ENCODE measurements at places on chromosomes 5 and 9.

DNA sequence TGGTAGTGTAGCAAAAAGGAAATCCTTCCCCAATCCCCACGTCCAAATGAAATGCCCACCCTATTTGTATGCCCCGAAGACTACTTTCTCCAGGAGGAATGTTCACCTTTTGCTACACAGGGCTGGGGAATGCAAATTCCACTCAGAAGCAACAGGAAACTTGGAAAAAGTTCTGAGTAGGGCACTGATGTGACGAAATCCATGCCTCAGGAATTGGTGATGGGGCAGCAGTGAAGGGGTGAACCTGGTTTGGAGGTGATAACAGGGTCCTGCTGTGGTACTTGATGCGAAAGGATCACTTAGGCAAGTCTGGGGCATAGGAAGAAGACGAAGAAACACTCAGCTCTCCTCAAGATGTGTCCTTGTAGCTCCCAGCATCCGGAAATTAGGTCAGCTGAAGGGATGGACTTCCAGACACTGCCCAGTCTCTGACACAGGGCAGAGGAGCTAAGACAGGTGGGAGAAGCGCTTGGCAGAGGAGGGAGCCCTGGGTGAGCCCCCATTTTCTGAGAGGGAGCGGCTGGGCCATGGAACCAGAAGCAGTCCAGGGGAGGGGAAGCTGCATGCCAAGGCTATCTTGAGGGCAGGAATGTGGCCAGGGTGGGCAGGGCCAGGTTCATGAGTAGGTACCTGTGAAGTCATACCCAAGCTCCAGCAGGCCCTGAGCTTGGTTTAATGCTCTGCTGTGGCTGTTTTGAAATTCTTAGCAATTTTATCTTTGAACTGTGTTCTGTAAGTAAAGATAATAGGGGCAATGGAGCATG lies 22.2 kb upstream of the MVB12B start:
- no peak for DNase-seq

- no peak for DNase-seq
These were observed 34.2 kb downstream of the PLAC8L1 start for GRCh38 chr5:146071171-146071570.

- DNase-seq: no peak
These were observed 352.9 kb downstream of the DNAH5 start for GRCh38 chr5:13591621-13592020.

DNA sequence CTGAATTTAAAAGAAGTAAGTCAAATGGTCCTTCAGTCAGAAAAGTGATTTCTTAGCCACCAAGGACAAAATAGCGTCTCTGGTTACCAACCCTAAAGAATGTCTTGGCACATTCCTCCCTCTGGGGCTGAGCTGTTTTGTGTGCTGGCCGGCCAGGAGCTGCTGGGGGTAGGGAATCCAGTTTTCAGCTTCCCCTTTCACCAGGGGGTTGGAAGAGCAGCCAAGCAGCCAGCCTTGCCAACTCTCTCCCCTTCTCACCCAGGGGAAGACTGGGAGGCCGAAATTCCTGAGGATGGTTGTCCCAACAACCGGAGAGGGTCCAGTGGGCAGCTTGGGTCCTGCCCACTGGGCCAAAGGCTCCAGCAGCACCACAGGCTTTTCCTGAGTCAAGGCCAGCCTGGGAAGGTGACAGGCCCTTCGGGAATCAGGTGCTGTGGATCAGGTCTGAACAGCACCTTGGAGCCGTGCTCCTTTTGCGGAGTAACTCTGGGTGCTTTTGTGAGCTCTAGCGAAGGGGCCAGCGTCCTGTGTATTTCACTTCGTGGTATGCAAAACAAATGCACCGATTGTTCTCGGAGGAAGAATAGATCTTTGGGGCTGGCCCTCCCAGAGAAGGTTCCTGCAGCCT lies 4.2 kb downstream of the WWC1 start:
- peak; percentile 55 for DNase-seq

- DNase-seq: no peak
These were observed 2.8 kb downstream of the ATP6V1G1 start for GRCh38 chr9:114590328-114590727.

GRCh38 chr9:35771075-35771433 lies 17.0 kb upstream of the MSMP start:
- DNase-seq: no peak

- no peak for DNase-seq
These were observed 234.2 kb upstream of the MEF2C start for GRCh38 chr5:89117124-89117644.

DNA sequence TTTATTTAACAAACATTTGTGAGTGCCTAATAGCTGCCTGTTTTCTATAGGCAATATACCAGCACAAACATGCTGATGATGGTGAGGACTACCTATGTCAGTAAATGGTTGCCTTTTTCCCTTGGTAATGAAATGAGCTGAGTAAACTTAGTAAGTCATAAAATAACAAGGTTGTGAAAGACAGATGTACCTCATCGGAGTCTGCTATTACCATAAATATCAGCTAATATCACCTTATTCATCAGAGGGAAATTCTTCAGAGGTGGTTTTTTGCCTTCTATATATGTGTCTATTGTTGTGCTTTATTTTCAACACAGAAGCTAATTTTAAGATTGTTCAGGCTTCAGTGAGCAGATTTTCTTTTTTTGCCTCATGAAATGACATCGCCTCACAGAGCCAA lies 1040.5 kb downstream of the DTWD2 start:
- DNase-seq: no peak

GRCh38 chr5:118440496-118440895 lies 547.9 kb downstream of the DTWD2 start:
- no peak for DNase-seq

GRCh38 chr9:126719618-126720031 lies 85.2 kb upstream of the ZBTB43 start:
- DNase-seq: peak; percentile 85

- no peak for DNase-seq
These were observed 7.5 kb upstream of the ICE1 start for GRCh38 chr5:5414999-5415398.

GRCh38 chr9:37210737-37211523 lies 90.6 kb downstream of the ZCCHC7 start:
- DNase-seq: no peak

DNA sequence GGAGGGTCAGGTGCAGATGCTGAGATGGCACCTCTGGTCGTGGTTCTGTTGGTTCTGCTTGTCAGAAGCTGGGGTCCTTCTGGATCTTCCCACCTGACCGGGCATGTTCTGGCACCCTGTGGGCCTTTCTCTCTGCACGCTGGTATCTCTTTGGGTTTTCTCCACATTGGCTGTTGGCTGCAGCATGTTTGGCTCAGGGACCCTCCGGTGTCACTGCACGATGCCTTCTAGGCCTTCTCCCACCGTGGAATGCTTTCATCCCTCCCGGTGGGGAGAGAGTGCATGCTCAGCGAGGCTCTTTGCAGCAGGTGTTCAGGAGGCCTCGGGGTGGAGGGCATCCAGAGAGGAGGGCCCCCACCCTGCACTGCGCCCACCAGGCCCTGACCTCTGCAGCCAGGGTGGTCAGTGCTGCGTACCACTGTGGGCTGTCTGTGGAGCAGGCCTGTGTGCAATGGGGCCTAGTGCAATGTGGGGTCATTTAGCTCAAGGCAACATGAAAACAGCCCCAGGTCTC lies 119.4 kb downstream of the WNK2 start:
- no peak for DNase-seq

Data from umbilical cord (tissue), 2 donors.